B cell (primary cell): ENCODE measurements at places on chromosomes 5 and 9.
A peak's percentile ranks its signal among the peaks of the same experiment; 100 is the strongest.

DNA sequence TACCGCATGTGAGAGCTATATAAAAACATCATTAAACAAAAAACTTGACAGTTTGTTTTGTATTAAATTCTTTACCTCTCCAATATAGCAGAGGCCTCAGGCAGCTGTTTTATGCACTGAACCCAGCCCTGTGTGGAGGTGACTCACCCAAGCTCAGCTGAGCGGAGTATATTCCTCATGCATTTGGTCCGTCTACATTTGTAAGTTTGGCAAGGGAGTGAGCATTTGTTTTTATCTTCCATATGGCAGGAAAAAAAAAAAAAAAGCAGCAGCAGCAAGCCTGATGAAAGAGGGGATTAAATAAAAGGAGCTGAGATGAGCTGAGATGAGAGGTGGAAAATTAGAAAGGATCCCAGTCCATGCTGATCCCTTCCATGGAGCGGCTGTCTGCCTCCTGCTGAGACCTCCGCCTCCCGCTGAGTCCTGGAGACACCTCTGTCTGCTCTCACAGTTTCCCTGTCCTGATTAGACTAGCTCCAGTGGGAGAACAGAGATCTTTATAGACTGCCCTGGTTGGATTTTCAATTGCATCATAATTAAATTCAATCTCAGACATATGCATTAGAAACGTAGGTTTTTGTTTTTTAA is 112.0 kb upstream of the CTNND2 start:
- no peak for DNase-seq

DNA sequence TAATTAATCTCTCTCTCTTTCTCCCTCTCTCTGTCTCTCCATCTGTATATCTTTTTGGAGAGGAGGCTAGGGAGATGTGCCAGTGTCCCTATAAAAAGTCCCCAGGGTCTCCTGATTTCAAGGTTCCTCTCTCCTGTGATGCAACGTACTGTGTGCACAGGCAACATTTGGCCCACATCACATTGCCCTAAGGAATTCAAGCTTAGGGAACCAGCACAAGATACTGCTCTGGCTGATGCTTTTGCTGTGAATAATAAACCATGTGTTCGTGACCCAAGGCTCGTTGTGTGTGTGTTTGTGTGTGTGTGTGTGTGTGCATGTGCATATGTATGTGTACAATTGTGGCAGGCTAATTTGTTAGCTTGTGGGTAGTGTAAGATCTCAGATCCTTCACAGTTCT is 9.7 kb downstream of the SPATA9 start:
- DNase-seq = no peak

GRCh38 chr9:98569491-98569890 is 139.2 kb downstream of the GABBR2 start:
- no peak for DNase-seq

DNA sequence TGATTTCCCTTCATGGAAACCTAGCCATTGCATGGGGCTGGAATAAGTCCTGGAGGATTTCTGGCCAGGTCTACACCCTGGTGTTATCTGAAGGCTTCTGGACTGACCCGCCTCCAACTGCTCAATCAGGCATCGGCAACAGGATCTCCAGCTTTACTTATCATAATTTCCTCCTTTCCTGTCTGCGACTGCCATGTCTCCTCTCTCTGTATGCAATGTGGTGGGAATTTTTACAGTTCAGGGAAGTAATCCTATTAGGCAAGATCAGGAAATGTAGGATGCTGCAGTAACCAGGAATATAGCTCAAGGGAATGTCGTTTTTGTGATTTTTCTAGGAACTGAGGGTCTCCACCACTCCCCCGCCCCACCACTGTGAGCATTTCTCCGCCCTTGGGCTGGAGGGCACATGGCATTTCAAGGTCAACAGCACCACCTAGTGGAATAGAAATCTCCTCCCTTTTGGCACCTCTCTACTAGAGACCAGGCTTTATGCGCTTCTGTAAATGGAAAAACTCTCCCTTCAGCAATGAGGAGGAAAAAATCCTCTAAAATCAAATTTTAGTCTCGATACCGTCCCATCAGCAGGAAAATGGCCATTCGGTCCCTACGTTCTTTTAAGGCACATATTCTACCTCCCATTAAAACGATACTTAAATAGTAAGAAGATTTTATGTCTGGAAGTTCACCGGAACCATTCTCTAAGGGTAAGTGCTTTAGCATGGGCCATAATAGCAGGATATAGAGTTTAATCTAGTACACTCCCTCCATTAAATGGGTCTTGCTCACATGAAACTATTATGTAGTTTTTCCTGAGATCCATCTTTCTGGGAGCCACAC is 93.0 kb downstream of the YTHDC2 start:
- DNase-seq = peak; percentile 61

DNA sequence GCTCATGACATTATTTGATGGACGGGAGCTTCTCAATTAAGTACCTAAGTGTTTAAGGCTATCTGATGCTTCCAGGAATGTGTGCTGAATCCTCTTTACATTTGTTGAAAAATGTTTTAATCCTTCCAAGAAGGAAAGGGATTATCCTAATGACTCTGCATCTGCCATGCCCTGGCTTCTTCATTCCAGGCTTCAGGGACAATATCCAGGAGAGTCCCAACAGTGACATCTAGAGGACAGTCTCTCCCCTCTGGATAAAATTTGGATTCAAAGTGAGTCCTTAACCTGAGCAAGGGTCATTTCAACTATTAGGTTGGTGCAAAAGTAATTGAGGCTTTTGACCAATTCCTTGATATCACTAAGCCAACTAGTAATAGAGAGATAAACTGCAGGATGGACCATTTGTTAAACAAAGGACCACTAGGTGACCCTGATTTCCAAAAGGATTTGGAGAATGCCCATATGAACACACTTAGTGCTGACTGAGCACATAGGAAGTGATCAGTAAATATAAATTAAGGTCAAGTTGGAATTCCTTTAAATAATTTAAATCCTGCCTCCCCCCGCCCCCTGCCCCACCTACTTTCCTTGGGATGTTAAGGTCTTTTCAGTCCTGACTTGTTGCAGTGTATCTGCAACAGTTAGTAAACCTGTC is 19.1 kb downstream of the TNFSF8 start:
- DNase-seq = no peak

- DNase-seq = no peak
These were observed 535.6 kb downstream of the SPOCK1 start for GRCh38 chr5:136963504-136963903.

DNA sequence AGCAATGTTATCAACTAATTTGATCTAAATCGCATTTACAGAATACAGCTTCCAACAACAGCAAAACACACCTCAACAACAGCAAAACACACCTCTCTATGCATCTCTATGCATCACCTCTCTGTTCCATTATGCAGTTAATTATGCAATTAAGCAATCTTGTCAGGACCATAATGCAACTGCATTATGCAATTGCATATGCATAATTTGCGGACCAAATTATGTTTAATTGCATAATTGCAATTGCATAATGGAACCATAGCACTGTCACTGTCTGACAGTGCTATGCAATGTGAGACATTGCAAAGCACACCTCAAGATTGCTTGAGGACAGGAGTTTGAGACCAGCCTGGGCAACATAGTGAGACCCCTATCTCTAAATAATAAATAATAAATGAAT is 80.4 kb upstream of the PRSS3 start:
- no peak for DNase-seq

DNA sequence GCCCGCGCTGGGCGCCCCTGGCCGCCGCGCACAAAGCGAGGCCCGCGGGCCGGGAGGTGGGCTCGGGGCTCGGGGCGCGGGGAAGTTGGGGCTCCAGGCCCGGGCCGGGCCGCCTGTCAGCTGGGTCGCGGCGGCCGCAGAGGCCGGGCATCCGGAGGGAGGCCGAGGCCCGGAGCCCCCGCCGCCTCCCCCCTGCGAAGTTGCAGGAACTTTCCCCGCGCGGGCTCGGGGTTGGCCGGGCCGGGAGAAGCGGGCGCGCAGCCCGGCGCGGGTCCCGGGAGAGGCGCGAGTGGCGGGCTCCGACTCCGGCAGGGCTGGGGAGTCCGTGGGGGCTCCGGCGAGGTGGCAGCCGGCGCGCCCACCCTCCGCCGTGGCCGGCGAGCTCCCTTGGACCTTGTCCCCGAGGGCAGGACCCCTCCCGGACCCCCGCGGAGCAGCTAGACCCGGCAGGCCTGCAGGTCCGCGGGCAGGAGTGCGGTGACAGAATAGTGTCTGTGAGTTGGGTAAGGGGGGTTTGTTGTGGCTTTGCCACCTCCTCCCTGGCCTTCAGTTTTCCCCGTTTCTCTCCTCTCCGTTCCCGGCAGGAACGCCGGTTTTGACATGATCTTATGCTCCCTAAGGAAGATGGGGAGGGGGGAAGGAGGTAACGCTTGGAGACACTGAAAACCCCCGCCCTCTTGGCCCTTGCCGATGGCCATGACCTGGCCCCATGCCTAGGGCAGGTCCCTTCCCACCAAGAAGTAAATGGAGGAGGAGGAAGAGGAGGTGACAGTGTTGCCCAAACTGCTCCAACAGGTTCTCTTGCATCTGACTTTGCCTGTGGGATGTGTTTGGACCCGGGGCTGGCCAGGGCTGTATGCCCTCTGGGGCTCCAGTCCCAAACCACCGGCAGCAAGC is 942 bp downstream of the PHF2 start:
- peak; percentile 44 for DNase-seq

DNA sequence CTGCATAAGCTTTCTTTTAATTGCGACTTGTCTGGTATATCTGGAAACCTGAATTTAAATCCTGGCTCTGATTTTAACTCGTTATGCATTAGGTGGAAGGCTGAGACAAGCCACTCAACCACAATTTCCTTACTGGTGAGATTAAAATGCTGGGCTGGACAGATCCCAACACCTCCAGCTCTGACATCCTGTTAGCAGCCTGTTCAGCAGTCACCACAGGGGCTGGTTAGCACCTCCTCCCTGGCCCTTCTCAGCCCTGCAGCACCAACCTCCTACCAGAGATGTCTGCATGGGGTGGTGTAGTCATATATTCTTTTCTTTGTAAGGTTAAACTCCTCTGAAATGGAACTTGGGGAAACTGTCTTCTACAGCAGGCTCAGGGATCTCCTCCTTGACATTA is 156.5 kb upstream of the NFIL3 start:
- DNase-seq = no peak

- DNase-seq = no peak
These were observed 6.5 kb upstream of the HMCN2 start for GRCh38 chr9:130259044-130259443.

DNA sequence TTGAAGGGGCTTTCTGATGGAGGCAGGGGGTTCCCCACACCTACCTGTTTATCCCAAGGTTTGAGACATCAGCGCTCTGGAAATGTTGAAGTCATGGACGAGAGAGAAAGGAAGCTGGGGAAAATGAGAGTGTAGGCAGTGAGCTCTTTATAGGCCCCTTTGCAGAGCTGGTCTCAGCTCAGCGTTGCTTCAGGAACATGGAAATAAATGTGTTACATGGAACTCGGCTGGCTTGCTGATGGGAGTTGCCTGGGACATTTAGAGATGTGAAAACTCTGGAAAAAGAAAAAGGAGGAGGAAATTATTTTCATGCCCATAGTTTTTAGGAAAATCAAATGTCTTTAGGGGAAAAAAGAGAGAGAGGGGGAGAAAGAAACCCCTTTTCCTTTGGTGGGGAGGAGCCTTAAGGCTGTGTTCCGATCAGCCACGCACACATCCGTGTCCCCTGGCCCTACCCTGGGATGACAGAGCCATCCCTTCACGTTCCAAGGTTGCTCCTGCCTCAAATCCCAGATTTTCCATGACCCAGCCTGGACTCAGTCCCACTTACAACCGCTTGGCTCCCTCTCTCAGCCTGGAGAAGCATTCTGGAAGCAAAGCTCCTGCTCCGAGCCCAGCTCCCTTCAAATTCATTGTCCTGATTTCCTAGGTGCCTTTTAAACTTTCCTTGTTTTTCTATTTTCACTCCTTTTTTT is 78.3 kb downstream of the COL27A1 start:
- no peak for DNase-seq

- no peak for DNase-seq
These were observed 45.7 kb downstream of the PRDM6 start for GRCh38 chr5:123134653-123135181.

DNA sequence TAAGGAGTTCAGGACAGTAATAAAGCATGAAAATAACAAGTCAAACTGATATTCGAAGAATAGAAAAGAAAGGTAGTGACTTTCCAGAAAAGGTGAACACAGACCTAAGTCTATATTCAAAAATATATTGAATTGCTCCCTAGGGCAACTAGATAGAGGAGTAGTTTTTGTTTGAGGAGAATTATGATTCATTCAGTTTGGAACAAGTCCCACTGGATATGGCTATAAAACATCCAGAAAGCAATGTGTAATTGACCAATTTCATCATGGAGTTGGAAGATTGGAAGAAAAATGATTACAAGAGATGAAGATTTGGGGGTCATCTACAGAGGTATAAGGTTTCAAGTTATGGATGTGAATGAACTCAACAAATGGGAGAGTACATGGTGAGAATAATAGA is 117.5 kb upstream of the ZNF462 start:
- DNase-seq = no peak

GRCh38 chr5:140570058-140570457 is 5.4 kb downstream of the SLC35A4 start:
- DNase-seq = no peak

- DNase-seq = no peak
These were observed 274.2 kb upstream of the CCNH start for GRCh38 chr5:87686975-87687374.

DNA sequence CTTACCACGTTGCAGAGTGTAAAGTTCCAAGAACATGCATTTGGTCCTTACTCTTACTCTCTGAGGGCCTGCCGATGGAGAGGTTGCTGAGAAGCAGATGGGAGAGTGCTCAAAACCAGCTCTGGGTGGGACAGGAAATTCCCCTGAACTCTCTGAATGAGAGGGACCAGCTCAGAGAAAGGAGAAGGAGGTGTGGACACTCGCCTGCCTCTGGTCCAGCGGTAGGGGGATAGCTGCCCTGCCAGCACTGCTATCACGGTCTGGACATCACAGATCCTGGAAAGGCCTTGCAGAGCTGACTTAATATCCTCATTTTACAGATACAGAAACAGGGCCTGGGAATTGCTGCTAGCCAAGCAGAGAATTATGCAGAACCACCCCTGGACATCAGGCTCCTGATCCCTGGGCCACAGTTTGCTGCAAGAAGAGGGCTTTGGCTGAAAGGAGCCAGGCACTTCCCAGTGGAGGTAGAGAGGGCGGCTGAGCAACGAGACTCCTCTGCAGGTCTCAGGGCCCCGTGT is 4.9 kb downstream of the TRAF1 start:
- DNase-seq = no peak

- no peak for DNase-seq
These were observed 236.6 kb downstream of the NR3C1 start for GRCh38 chr5:143166661-143167420.

DNA sequence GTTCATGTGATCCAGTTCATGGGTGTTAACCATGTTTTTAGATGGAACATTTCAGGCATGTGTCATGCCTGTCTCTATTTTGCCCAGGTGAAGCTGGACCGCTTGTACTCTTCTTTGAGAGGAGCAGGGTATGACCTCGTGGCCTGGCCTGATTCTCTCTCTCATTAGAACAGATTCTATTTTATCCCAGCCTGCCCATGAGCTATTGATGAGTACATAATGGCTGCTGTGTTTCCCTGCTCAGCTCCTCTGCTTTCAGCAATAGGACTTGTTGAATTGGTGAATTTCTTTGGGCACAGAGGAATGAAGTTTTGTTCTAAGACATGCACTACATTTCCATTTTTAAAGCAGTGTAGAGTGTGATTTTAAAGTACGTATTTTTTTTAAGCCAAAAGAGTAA is 86.2 kb downstream of the HACD4 start:
- no peak for DNase-seq
